ENCODE measurements at places on chromosomes 1 and 21.

DNA sequence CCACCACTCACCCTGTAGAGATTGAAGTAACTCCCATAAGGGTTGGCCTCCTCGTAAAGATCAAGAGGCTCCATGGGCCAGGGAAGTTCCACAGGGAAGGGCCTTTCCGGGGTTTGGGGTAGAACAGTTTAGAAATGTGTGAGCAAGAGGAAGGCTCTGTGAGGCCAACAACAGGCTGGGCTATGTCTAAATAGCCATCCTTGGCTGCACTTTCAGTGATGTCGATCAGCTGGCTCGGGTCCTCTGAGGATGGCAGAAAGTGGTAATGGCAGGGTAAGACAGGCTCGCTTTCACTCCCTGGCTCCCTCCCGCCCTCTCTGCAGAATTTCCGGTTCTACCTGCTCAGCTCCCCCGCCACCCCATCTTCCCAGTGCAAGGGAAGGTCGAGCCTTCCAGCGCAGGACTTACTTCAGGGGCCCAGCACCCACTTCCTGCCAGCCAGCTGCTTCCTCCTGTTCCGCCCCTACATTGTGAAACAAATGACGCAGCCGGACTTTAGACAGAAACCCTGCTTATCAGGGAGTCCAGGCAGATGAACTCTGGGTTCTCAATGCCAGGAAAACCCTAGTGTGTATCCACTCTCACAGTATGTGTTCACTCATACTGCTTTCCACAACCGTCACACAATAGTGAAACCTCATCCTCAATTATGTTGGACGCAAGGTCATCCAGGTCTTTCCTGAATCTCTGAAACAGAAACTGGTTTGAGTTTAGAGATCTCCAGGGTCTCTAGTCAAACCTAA, 7.3 kb downstream of the F11R start:
- peak overlapping the region; percentile 51 for H3K4me3 ChIP-seq
- H3K4me1 ChIP-seq = peaks cover 21% of the 10 kb centered on the region
- peak; percentile 98 for DNase-seq
- H3K27me3 ChIP-seq = no peaks in the 10 kb centered on the region
- H3K36me3 ChIP-seq = no peaks in the 10 kb centered on the region
- peak overlapping the region; percentile 88 for H3K27ac ChIP-seq

GRCh38 chr1:20616847-20617487, 16.3 kb upstream of the PINK1 start:
- peaks cover 5% of the 10 kb centered on the region for H3K27me3 ChIP-seq
- H3K4me1 ChIP-seq = peaks cover 11% of the 10 kb centered on the region
- no peak overlapping the region for H3K27ac ChIP-seq

GRCh38 chr1:201100169-201100930, 11.9 kb downstream of the CACNA1S start:
- no peak for DNase-seq
- no peaks in the 10 kb centered on the region for H3K27me3 ChIP-seq

DNA sequence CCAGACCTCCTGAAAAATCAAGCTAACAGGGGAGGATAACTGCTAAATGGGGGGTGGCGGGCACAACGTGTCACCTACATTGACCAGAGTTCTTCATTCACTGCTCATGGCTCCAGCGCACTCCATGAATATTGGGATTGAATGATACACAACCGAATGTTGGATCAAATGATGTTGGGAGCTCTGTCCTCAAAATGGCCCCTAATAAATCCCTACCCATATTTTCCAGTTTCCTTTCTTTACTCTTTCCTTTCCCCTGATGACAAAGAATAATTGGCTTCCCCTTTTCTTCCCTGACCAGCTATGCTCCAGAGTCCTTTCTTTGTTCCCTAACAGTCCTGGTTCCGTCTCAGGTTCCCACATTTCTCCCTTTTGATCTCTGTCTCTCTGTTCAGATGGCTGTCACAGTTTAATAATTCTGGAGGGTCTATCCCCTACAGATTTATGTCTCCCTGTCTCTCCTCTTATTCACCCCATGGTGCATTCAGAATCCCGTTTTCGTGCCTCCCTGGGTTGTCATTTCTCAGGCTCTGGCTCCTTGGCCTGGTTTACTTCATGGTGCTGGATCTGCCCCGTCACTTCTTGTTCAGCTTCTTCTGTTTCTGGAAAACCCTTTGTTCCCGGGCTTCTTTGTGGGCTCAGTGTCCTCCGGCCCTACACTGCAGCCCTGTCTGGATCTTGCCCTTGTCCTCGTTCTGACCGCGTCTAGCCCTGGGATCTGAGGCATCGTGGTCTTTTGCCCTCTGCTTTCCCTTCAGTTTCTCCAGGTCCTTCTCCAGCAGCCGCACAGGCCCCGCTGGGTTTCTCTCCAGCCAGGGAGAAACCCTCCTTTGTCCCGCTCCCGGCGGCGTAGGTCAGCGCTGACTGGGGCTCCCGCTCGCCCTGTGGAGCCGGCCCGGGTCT, 78.3 kb downstream of the NDUFS5 start:
- no peak overlapping the region for H3K27ac ChIP-seq
- H3K36me3 ChIP-seq = no peaks in the 10 kb centered on the region
- peak overlapping the region; percentile 27 for H3K4me3 ChIP-seq
- peaks cover 6% of the 10 kb centered on the region for H3K4me1 ChIP-seq

DNA sequence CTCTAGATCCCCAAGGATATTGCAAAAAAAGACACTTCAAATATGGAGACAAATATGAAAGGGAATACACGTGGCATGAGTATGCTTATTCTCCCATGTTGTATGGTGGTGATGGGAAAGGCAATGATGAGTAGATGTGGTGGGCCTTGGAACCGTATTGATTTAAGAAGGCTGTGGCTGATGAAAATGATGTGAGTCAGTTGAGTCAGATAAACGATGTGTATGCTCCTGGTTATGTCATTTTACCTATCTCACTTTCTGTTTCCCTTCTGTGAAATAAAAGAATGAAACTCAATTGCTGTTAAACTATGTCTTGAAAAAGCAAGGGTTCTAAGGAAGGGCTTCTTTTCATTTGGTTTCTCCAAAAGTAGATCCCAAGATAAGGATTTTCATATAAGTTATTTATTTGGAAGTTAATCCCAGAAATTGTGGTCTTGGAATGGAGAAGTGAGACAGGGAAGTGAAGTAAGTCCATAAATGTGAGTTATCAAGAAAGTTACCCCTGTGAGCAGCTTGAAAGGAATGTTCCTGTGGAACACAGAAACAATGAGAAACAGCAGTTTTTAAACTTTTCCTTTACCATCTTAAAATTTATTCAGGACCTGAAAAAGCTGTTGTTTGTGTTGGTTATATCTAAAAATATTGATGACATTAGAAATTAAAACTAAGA, 292.0 kb downstream of the DUSP10 start:
- H3K4me1 ChIP-seq = no peaks in the 10 kb centered on the region
- DNase-seq = peak; percentile 13
- H3K27me3 ChIP-seq = no peaks in the 10 kb centered on the region
- no peaks in the 10 kb centered on the region for H3K36me3 ChIP-seq
- H3K27ac ChIP-seq = no peak overlapping the region

GRCh38 chr21:17590430-17590829, 22.3 kb downstream of the BTG3 start:
- H3K27me3 ChIP-seq = no peaks in the 10 kb centered on the region
- DNase-seq = no peak
- no peak overlapping the region for H3K27ac ChIP-seq
- H3K4me1 ChIP-seq = no peaks in the 10 kb centered on the region
